ENCODE measurements at places on chromosomes 4 and X.

DNA sequence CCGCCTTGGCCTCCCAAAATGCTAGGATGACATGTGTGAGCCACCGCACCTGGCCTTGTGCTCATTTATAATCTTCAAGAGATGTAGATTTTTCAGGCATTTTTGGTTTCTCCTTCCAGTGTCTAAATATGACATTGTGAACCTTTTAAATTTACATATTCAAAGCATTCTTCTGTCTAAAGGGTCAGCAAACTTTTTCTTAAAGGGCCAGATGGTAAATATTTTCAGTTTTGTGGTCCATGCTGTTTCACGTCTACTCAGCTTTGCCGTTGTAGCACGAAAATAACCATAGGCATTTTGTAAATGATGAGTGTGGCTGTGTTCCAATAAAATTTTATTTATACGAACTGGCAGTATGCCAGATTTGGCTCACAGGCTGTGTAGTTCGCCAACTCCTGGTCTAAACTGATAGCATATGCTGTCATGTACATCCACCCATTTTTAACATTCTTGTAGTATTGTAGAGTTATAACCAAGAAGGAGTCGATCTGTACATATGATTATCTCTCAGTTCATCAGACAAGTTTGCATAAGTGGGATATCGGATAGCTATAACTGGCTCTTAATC lies 12.7 kb upstream of the GCNA start:
- DNase-seq, result no peak

DNA sequence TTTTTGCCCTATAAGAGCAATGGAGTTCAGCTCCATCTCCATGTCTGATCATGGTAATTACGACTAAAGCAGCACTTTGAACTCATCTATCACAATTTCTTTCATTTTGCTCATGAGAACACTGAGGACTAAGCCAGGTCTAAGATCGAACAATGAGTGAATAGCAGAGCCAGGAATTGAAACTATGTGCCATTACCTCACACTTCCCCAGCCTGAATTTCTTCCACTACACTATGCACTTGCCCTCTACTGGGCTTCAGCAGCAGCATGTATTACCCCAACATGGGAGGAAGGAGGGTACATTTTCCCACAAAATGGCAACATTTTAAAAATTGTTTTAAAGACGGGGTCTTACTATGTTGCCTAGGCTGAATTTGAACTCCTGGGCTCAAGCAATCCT lies 274.7 kb upstream of the FGF13 start:
- DNase-seq, result no peak

- no peak for DNase-seq
Measured at GRCh38 chr4:139789096-139789654, 123.6 kb downstream of the MGST2 start.

- DNase-seq, result no peak
Measured at GRCh38 chrX:71604796-71605568, 13.3 kb downstream of the CXCR3 start.

GRCh38 chrX:9207142-9207541 lies 173.2 kb upstream of the FAM9B start:
- DNase-seq, result no peak

DNA sequence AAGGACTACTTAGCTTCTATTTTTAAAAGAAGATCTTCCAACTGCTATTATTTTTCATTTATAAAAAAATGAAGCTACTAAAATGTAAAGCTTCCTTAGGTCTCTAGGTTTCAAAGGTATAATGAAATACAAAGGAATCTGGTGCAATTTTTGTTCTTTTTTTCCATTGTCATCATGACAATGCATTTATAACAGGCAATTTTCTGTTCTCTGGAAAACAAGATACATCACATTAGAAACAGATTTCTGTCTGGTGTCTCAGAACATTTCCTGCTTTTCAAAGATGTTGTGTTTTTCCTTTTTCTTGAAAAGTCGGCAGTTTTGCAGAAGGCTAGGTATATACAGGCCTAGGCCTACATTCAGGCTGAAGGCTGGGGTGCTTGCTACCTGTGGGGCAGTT lies 63.6 kb upstream of the ATP8A1 start:
- no peak for DNase-seq

GRCh38 chr4:182367153-182367552 lies 124.0 kb downstream of the TENM3 start:
- no peak for DNase-seq

DNA sequence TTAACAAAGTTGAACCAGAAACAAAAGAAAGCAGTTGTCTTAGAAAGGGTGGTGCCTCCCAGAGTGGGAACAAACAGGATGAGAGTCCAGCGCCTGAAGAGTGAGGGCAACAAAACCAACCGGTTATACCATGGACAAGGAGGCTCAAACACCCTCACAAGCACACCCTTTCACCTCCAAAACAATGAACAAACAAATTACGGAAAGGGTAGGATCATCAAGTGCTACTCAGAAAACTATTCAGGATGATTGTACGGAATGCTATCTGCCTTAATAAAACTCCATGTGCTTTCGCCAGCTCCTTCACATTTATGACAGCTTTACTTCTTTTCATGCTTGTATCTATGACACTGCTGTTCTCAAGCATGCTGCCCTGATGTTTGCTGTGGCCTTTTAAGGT lies 26.8 kb downstream of the SLC39A8 start:
- no peak for DNase-seq

- DNase-seq, result no peak
Measured at GRCh38 chr4:176357359-176358082, 37.8 kb downstream of the SPCS3 start.

GRCh38 chr4:157217708-157218107 lies 2.8 kb upstream of the GRIA2 start:
- DNase-seq, result no peak
